Activated CD4-positive, alpha-beta T cell treated with anti-CD3 and anti-CD28 coated beads for 4 hours (primary cell): ENCODE measurements at places on chromosomes 6 and 20.
A peak's percentile ranks its signal among the peaks of the same experiment; 100 is the strongest.

GRCh38 chr20:62254021-62254724 is 15.9 kb downstream of the OSBPL2 start:
- DNase-seq = no peak

GRCh38 chr6:3376064-3376463 is 80.8 kb downstream of the SLC22A23 start:
- no peak for DNase-seq

DNA sequence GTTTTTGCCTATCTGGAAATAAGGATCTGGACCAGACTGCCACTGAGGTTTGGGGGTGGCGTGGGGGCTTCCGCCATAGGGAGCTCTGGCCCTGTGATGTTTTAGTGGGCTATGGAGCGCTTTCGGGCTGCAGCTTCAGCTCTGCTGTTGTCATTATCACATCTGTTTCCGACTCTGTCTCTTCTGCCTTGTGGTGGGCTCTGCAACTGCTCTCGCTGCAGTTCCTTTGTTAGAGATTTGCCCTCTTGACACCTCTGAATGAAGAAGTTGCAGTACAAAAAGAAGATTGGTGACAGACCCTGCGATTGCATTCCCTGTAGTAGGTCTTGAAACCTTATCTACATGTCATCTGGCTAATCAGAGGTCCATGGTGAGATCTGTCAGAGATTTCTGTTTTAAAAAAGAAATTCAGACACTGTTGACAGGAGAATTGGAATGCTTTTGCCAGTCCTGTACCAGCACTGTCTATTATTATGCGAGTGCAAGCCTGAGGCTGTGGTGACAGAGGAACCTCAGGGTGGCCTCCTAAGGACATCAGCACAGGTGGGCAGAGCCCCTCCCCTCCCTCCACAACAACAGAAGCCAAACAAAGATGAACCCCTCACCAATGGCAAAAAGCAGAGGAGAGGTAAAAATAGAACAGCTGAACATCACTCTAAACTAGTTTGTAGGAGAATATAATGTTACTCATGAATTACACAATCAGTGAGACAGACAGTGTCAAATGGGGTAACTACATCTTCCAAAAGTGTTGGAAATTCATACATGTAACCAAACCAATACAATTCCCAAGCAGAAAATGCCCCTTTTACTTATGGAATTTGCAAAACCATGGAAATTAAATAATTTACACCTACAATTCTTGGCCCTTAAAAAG is 63.5 kb upstream of the DEFB112 start:
- no peak for DNase-seq

GRCh38 chr6:25136854-25137253 is 142.3 kb upstream of the CARMIL1 start:
- DNase-seq = no peak

DNA sequence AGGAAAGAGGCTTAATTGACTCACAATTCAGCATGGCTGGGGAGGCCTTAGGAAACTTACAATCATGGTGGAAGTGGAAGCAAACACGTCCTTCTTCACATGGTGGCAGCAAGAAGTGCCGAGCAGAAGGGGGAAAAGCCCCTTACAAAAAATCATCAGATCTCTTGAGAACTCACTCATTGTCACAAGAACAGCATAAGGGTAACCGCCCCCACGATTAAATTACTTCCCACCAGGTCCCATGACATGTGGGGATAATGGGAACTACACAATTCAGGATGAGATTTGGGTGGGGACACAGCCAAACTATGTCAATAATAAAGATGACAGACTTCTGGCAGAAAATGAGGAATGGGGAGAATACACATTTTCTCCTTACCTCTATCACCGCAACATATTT is 20.5 kb upstream of the OCSTAMP start:
- DNase-seq = no peak

DNA sequence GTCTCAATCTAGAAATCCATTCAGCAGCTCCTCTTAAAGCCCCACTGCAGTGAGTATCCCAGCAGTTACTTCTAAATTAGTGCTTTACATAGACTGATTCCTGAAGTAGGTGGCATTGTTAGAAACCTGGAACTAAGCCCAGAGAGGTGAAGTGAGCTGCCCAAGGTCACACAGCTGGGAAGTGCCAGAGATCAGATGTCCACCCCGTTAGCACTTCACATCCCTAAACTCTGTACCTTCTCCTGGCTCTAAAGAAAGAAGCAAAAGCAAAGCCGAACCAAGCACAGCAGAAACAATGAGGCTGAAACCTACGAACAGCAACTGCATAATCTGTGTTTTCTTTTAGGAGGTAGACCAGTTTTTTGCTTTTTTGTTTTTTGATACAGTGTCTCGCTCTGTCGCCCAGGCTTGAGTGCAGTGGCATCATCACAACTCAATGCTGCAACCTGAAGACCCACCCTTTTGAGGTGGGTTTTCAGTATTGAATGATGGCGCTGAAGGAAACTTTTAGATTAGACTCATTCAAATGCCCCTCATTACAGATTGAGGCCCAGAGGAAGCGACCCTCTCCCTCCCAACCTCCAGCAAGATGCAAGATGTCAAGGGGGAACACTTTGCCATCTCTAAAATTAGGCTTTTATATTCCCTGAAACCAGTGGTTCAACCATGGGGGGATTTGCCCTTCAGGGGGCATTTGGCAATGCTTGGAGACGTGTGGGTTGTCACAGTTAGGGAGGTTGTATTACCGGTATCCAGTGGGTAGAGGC is 3.2 kb upstream of the ZMYND8 start:
- DNase-seq = no peak

DNA sequence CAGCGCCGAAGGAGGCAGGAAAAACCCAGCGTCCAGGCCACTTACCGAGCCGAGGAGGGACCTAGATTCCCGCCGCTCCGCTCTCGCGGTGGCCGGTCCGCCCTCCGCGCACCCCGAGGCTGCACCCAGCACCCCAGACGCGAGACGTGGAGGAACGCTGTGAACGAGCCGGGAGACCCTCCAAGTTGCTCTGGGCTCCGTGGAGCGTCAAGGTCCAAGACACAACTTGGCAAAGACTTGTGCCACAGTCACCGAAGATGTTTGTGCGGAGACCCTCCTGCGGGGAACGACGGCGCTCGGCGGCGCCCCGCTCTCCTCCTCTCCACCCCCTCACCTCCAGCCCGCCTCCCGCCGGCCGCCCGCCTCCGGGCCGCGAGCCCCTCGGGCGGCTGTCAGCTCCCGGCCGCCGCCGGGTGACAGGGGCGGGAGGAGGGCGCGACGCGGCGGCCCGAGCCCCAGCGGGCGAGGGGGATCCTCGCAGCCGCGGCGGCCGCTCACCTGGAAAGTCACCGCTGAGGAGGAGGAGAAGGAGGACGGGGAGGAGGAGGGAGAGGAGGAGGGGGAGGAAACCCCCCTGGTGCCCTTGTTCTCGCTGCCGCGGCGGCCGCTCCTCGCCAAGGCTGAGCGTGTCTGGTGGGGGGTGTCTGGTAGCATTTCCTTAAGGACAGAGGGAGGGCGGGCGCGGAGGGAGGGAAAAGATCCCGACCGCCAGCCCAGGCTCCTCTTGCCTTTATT is 637 bp upstream of the HIVEP2 start:
- DNase-seq = peak; percentile 67

GRCh38 chr20:61810738-61811135 is 254.9 kb downstream of the TAF4 start:
- DNase-seq = no peak

- no peak for DNase-seq
Measured at GRCh38 chr6:88920774-88921733, 42.4 kb downstream of the RNGTT start.

DNA sequence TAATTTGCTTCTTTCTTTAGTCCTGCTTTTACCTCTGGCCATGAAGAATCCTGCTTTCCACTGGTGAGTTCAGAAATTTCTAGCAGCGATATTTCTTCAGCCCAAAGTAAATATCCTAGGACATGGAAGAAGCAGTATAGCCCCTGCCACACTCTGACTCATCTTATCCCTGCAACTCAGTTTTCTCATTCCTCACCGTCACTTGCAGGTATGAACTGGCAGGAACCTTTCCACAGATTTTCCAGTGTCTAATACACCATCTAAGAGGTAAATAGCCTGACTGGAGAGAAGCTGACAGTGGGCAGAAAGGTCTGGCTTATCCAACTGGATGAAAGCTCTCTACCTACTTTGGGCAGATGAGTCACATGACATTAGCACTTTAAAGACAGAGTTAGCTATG is 816.7 kb upstream of the FLRT3 start:
- no peak for DNase-seq

- no peak for DNase-seq
Measured at GRCh38 chr6:79913369-79913768, 34.0 kb downstream of the ELOVL4 start.

DNA sequence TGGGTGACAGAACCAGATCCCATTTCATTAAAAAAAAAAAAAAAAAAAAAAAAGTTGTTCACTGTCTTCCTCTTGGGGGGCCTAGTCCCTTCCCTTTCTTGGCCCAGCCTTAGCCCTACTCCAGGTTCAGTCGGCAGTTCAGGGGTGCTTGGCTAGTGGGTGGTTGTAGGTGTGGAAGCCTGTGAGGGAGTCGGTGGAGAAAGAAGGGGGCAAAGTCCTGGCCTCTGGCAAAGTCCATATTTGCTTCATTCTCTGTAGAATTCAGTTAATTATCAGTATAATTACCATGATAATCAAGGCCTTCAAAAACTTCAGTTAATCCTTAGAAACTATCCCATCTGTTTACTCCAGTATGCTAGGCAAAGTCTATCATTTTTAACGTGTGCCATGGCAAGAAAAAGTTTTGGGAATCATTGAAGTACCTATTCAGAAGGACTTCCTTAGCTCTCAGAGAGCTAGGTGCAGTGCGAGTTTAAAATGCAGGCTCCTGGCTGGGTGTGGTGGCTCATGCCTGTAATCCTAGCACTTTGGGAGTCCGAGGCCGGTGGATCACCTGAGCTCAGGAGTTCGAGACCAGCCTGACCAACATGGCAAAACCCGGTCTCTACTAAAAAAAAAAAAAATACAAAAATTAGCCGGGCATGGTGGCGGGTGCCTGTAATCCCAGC is 205.7 kb upstream of the ARG1 start:
- DNase-seq = no peak

GRCh38 chr20:63795178-63795830 is 35.8 kb downstream of the ZBTB46 start:
- DNase-seq = no peak

GRCh38 chr6:86963352-86963751 is 26.0 kb downstream of the HTR1E start:
- DNase-seq = no peak
